AG04449 (cell line): ENCODE measurements at places on chromosomes 5 and 9.
A peak's percentile ranks its signal among the peaks of the same experiment; 100 is the strongest.

DNA sequence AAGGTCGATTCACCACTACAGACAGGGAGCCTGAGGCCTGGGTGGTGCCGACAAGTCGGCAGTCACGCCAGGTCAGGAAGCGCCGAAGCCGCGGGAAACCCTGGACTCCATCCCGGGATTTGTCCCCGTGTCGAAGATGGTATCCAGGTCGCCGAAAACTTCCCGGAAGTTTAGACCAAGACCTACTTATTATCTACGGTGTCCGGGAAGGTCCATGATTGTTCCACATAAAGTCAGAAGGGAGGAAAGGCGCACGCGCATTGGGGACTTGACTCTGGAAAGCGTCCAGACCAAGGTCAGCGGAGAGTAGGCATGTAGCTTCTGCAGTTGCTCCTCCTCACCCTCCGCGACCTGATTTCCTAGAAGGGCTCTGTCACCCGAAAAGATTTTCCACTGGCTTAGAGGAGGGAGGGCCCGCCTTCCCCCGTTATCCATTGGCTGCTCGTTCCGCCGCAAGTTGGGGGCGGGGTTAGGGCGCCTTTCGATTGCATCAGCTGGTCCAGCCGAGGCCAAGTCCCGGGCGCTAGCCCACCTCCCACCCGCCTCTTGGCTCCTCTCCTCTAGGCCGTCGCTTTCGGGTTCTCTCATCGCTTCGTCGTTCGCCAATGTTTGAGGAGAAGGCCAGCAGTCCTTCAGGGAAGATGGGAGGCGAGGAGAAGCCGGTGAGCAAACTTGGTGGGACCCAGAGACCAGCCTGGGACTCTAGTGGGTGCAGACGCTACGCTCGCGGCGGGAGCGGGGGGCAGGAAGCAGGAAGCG, at the start of gene TARS1:
TSS of gene TARS1 (plus strand) at position 484 of the 759 bp plus-strand sequence. CDS start at position 606, 122 bp downstream.
- DNase-seq = peak; percentile 100

GRCh38 chr5:38265546-38266179, 7.3 kb downstream of the EGFLAM start:
- no peak for DNase-seq

GRCh38 chr9:35364817-35365585, 124.9 kb upstream of the RUSC2 start:
- DNase-seq = no peak

GRCh38 chr9:94952565-94953373, 226.3 kb downstream of the AOPEP start:
- DNase-seq = no peak

- no peak for DNase-seq
These were observed 284.9 kb downstream of the TMEM38B start for GRCh38 chr9:105979290-105979689.

DNA sequence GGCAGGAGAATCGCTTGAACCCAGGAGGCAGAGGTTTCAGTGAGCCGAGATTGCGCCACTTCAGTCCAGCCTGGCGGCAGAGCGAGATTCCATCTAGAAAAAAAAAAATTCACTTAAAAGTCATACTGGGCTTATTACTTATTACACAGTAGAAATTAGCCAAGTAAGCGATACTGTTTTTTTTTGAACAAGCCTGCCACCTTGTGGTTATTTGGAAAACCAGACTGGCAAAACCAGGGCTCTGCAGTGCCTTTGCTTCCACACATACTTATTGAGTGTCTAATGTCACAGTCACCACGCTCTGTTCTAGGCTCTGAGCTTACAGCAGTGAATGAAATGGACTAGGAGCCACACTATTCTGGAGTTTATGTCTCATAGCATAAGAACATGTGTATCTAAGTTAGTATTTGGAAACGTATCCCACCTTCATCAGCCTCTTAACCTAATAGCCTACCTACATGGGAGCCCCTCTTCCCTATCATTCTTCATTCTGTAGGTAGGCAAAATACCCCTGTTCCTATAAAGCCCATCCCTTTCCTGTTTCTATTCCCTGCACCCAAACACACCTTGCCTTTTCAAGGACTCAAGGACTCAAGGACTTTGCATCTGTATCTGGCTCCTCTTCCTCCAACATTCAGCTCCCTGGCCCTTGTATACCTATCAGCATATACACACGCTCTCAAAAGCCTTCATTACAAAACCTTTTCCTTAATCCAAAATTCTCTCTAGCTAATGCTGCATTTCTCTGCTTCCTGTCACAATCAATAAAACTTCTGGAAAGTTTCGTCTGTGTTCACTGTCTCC, 13.9 kb upstream of the BASP1 start:
- DNase-seq = no peak

- DNase-seq = no peak
These were observed 228.0 kb upstream of the KIF2A start for GRCh38 chr5:62077823-62078550.

DNA sequence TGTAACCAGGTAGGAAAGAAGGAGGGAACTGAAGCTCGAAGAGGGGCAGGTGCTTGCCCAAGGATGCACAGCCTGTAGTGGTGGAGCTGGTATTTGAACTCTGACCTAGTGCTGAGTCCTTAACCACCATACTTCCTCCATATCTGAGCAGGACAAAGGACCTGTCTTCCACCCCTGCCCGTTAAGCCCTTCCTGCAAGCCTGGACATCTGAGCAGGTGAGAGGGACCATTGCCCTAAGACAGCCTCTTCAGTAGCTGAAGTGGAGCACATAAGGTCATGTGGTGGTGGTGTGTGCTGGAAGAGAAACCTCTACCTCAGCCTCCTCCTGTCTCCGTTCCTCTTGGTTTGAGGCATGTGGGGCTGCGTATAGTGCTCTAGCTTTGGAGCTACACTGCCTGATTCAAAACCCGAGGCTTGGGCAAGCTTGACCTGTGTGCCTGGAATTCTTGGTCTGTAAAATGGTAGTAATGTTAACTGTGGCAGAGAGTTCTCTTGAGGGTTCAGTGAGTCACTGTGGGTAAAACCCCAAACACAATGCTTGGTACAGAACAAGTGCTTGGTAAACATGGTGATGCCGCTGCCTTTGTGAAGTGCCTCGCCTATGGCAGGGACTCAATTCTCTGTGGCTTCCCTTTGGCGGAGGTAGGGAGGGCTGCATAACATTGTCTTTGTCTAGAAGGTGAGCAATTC, 7.4 kb downstream of the GALNT10 start:
- no peak for DNase-seq

DNA sequence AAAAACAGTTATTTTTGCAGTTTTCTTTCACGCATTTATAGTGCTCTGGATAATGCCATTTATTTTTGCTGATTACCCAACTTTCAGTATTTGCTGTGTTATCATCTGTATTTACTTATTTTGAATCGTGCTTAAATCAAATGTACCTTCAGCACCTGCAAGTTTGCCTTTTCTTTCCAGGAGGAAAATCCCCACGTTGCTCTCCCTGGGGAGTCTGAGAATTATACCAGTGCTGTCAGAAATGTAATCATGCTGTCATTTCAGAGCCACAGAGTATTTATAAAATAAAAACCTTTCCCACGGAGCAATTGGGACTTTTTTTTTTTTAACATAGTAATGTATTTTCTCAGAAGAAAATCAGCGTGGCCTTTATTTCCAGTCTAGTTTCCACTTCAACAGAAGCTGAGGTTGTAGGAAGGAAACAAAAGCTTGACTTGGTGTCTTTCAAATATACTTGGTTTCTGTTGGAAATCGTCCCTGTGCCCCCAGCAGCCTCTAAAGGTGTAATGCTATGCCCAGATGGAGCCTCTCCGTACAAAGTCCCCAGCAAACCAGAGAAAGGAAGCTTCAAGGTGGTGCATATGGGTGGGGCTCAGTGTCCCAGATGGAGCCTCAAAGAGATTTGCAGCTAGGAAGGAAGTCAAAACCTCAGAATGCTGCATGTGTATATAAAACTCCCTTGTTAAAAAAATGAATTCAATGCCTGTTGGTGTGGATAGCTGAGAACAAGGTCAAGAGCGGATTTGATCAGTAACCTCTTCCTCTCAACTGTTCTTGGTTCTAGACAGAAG, 2.1 kb downstream of the GPR150 start:
- no peak for DNase-seq

DNA sequence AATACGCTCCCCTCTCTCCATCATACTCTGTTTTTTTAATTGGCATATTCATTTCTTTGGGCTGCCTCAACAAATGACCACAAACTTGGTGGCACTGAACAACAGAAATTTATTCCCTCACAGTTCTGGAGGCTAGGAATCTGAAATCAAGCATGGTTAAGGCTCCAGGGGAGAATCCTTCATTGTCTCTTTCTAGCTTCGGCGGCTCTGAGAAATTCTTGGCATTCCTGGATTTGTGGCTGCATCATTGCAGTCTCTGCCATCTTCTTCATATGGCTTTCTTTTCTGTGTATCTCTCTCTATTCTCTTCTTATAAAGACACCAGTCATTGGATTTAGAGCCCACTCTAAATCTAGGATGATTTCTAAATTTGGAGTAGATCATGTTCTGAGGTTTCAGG, 10.9 kb upstream of the SLC24A2 start:
- no peak for DNase-seq

GRCh38 chr5:85334-85995, 6.5 kb upstream of the PLEKHG4B start:
- no peak for DNase-seq

- no peak for DNase-seq
These were observed 210.2 kb upstream of the ADCY2 start for GRCh38 chr5:7185742-7186141.

GRCh38 chr5:135242021-135242865, 156.8 kb downstream of the MACROH2A1 start:
- DNase-seq = peak; percentile 49

GRCh38 chr9:128937310-128938165, 9.9 kb downstream of the DOLK start:
- DNase-seq = no peak

- peak; percentile 84 for DNase-seq
These were observed 40.6 kb downstream of the SGCD start for GRCh38 chr5:156367597-156367996.

DNA sequence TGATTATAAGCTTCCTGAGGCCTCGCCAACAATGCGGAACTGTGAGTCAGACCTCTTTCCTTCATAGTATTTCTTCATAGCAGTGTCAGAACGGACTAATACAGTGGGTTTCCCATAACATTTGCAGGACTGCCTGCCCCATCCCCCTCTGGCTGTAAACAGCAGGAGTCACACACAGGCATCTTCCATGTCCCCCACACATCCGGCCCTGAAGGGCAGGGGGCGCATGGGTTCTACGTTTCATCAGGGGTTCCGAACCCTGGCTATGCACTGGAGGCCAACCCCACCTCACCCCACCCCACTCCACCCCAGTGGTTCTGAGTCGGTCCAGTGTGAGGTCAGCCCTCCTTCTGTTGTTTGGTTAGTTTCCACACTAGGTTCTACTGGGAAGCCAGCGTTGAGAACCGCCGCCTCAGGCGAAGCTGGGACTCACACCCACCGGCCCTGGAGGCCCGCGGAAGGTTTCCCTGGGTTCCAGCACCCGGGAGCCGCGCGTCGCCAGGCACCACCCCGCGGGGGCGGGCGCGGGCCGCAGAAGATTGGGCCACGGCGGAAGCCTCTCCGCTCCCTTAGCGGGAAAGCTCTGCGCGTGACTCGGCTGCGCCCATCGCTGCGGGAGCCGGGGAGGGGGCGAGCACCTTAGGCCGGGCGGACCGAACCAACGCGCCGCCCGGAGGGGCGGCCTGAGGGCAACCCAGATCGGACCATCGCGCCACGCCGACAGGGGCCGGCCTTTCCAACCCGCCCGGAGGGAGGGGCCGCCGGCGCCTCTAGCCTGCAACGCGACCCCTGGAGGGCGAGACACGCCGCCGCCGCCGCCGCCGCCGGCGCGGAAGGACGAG, at the start of gene RUSC2:
TSS of gene RUSC2 (plus strand) at position 799 of the 842 bp plus-strand sequence. CDS start 56,411 bp downstream, outside the sequence.
- peak; percentile 65 for DNase-seq

DNA sequence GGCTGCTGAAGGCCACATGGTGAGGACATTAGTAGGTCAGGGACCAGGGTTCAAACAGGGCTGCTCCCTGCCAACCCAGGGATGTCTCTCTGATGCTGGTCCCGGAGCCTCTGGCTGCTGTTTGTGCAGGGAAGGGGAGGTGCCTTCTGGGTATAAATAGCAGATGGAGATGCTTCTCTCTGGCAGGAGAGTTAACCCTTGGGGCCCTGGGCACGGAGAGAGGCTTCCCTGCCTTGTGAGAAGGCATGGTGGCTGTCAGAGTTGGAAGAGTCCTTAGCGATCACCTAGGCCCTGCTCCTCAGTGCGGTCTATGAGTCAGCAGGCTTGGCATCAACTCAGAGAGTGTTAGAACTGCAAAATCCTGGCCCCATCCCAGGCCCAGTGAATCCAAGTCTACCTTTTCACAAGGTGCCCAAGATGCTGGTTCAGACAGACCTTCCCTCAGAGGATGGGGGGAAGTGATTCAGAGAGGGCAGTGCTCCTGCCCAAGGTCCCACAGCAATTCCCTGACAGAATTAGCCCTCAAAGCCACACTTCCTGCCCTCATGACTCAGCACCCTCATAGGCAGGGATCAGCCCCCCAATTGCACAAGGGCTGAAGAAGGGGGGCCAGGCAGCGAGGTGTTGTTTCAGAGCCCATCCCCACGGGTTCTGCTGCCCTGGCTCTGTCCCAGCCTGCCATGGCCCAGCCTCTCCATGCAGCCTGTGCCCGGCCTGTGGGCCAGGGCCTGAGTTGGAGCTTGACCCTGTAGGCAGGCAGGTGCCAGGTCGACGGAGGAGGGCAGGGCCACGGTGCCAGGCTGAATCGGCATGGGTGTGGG, 25.6 kb downstream of the CAMK2A start:
- DNase-seq = peak; percentile 44

- no peak for DNase-seq
These were observed 84.0 kb downstream of the STK10 start for GRCh38 chr5:172104021-172104420.

- DNase-seq = no peak
These were observed 8.1 kb downstream of the HBEGF start for GRCh38 chr5:140338336-140338735.

DNA sequence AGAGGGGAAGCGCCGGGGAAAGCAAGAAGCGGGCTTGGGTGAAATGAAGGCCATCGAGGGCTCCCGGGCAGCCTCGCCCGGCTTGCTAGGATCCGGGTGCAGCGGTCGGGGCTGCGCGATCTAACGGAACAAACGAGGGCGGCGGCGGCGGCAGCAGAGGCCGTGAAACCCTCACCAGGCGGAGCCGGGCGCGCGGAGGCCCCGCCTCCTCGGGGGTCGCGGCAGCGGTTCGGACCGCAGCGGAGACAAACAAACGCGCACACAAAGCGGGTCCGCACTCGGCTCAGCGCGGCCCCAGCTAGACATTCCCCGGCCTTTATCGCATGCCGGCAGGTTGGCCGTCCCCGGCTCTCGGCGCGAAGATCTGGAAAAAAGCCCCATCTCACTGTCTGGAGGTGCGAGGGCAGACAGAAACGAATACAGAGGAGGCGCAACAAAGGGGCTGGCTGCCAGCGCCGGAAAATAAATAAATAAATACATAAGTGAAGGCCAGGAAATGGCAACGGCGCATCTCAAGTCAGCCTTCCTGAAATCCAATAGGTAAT, 10.5 kb upstream of the TRIM36 start:
- DNase-seq = no peak

- no peak for DNase-seq
These were observed 224.1 kb upstream of the RIOK2 start for GRCh38 chr5:97406946-97407676.

GRCh38 chr9:19551124-19551929, 142.5 kb downstream of the ACER2 start:
- DNase-seq = no peak
